ENCODE measurements at places on chromosomes 4 and X. TPM values are rescaled to one million over a fixed set of nuclear protein-coding genes. Genes with fewer than 3 reads are reported as not detected.

DNA sequence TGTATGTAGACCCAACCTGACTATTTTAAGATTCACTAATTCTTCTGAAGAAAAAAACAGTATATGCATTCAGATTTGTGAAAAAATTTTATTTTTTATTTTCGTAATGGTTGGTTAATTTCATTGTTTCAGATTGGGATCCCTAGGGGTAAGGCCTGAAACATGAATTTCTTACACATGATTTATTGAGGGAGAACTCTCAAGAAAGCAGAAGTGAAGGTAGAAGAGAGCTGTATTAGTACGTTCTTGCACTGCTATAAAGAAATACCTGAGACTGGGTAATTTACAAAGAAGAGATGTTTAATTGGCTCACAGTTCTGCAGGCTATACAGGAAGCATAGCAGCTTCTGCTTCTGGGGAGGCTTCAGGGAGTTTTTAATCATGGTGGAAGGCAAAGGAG lies 611.9 kb upstream of the TECRL start:
- DNase-seq: no peak

DNA sequence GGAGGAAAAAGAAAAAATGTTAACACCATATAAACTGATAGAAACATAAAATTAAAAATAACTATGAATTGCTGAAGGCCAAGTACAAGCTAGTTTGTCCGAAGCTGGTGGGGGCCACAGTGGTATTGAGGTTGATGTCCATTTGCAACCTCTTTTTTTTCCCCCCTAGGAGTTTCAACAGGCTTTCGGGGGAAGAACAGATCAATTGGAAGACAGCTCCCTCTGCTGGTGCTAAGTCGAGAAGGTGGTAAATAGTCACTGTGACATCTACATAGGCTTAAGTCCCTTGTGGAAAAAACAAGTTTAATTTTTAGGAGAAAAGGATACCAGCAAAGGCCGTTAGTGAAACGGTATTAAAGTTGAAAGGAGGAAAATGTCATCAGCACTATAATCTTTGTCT lies 115.7 kb upstream of the ZXDA start:
- DNase-seq: no peak

- no peak for DNase-seq
Measured at GRCh38 chr4:183284965-183285364, 35.1 kb downstream of the CLDN22 start.

DNA sequence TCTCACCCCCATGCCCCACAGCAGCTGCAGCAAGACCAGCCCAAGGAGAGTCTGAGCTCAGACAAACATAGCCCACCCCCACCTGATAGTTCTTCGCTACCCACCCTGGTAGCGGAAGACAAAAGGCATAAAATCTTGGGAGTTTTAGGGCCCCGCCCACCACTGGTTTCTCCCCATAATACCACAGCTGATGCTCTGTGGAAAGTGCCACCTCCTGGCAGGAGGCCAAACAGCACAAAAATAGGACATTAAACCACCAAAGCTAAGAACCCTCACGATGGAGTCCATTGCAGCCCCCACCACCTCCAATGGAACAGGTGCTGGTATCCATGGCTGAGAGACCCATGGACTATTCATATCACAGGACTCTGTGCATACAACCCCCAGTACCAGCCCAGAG lies 226.7 kb downstream of the SNCA start:
- DNase-seq: no peak

DNA sequence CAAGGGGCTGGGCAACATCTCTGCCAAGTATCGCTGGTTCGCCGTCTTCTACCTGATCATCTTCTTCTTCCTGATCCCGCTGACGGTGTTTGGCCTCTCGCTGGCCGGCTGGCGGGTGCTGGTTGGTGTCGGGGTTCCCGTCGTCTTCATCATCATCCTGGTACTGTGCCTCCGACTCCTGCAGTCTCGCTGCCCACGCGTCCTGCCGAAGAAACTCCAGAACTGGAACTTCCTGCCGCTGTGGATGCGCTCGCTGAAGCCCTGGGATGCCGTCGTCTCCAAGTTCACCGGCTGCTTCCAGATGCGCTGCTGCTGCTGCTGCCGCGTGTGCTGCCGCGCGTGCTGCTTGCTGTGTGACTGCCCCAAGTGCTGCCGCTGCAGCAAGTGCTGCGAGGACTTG lies 20.6 kb downstream of the SLC34A2 start:
- DNase-seq: no peak

- DNase-seq: no peak
Measured at GRCh38 chr4:82496349-82496748, 65.4 kb downstream of the TMEM150C start.

DNA sequence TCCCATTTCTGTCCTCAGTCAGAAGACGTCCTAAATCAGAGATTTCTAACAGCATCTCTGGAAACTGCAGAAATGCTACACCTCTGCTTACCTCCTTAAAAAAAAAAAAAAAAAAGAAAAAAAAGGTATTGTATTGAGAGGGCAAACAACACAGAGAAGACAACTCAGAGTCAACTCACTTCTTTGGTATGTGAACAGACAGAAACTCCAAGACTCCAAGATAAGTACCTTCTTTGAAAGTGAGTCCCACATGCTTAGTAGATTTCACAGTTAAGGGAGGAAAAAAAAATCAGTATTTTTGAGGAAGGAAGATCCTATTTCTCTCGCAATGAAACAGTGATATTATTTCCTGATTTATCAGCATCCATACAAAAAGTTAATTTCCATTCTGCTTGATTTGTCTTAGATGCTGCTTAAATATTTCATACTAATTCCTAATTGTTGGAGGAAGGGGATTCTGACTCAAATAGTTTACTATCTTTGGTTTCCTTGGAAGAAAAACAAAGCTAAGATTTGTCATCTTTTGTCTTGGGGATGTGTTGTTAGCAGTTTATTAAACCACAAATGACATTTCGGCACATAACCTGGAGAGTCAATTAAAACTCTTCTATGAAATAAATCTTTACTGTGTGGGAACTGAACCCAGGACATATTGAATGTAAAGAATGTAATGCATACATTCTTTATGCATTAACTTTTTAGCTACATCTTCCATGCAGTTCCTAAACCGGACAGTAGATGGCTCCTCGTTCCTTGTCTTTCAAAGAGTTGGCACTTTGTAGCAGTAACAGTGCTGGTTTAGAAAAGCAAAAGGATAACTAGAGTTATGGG lies 4.7 kb downstream of the RASGEF1B start:
- DNase-seq: no peak

FGF2 gene
- 5.2 TPM for total RNA-seq

PNCK gene
- total RNA-seq: 14.5 TPM

Measured in left ventricle myocardium superior (tissue), 1 donor.